ENCODE measurements at places on chromosomes 7 and 10.
A peak's percentile ranks its signal among the peaks of the same experiment; 100 is the strongest.

DNA sequence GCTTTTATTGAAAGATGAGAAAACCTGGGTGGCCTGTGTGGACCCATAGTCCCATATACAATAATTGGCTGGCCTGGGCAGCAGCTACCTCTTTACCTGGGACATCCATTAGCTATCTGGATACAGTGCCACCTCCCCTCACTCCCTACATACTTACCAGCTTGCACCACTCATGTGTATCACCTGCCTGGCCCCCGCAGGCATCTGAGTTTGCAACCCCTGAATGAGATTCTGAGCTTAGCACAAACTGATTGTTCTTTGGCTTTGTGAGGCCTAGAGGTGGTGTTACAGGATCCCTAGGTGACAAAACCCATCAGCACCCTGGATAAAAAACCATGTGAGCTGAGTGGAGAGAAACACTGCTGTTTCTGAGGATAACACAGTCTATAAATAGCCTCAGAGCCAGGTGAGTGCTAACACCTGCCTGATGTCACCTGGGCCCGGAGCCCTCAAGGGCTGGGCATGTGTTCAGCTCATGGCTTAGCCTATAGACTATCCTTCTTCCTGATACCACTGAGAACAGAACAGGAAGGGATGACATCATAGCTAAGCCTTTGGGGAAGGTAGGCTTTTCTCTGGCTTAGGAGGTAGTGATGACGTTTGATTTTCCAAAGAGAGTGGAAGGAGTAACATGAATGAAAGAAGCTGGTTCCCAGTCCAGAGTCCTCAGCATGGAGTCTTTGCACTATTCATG lies 2.6 kb upstream of the PPIF start:
- DNase-seq, result no peak

- no peak for DNase-seq
Observed at GRCh38 chr7:43041105-43041504, 71.3 kb upstream of the HECW1 start.

- no peak for DNase-seq
Observed at GRCh38 chr10:85542152-85542551, 824.4 kb downstream of the GRID1 start.

DNA sequence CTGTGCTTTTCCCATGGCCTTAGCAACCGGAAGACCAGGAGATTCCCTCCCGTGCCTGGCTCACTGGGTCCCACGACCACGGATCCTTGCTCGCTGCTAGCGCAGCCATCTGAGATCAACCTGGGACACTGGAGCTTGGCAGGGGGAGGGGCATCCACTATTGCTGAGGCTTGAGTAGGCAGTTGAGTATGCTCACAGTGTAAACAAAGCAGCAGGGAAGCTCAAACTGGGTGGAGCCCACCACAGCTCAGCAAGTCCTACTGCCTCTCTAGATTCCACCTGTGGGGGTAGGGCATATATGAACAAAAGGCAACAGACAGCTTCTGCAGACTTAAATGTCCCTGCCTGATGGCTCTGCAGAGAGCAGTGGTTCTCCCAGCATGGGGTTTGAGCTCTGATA lies 697.0 kb downstream of the SORCS1 start:
- no peak for DNase-seq

DNA sequence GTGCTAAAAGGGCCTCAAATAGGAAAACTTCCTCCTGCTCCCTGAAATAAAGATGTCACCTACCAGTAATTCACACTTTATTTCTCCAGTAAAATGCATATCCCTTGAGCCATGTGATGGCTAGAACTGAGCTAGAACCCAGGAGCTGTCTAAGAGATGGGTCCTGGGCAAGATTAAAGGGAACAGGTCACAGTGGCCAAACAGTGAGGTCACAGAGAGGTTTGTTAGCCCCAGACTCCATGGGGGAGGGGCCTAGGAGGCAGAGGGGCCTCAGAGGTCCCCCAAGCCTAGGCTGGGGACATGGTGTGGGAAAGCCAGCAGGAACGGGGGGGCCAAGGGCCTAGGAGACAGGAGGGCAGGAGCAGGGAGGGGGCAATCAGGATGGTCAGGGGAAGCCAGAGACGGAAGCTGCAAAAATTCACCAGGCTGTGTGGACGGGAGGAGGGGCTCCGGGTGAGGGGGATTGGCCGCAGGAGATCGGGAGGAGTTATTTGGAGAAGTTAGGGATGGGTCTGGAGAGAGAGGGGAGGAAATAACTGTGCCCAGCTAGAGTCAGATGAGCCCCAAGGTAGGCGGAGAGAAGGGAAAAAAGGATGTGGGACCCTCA lies 3.3 kb downstream of the FBXO24 start:
- DNase-seq, result no peak

- no peak for DNase-seq
Observed at GRCh38 chr7:29247224-29247962, 52.8 kb downstream of the CHN2 start.

GRCh38 chr7:102215256-102215655 lies 71.4 kb upstream of the SH2B2 start:
- DNase-seq, result no peak

GRCh38 chr10:76404531-76404930 lies 973.1 kb downstream of the LRMDA start:
- DNase-seq, result no peak

DNA sequence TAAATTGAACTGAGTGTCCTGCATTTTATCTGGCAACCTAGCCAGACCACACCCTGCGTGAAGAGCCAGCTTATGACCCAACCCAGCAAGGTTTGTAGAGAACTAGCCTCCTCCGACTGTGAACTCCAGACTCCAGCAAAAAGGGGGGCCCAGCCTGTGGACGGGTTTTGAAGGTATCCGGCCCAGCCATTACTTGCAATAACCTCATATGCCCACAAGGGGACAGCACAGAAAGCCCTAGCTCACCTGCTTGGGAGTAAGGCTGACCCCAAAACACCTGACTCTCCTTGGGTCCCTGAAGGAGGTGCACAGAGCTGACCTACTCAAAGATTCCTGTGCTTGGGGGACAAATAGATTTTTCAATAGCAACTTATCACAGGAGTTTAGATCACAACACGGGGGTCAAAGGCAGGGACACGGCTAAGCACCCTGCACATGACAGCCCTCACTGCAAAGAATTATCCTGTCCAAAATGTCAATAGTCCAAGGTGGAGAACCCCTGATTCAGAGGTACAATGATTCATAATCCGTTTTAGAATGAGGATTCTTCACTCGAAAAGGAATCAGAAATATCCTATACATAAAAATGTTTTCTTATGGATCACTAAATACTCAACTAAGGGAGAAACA lies 4.6 kb downstream of the TRPV6 start:
- DNase-seq, result peak; percentile 23

DNA sequence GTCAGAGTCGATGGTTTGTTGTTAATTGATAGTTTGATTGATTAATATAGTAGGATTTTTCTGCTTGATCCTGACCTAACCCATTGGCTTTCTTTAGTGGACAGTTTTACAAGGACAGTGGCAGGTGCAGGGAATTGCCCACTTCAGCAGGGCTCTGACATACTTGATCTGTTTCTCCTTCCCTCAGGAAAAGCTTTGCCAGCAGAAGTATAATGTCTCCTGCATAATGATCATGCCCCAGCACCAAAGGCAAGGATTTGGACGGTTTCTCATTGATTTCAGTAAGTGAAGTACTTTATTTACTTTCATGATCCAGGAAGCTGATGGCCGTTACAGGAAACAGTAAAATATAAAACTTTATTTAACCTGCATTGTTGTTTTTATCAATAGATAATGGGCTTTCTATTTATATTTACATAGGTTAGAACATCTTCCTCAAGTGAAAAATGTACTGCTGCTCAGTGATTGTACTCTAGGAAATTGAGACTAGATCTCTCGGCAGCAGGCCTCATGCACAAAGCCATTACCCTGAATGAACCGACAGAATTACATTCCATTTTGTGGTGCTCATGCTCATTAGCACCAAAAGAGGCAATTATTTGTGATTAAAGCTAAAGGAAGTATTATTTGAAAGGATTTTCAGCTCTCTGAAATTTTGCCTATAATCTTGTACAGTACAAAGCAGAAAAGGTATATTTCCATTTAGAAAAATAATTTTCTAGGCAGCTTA lies 122.5 kb upstream of the SAMD8 start:
- no peak for DNase-seq

GRCh38 chr10:102629661-102630614 lies 14.3 kb upstream of the TRIM8 start:
- peak; percentile 73 for DNase-seq

DNA sequence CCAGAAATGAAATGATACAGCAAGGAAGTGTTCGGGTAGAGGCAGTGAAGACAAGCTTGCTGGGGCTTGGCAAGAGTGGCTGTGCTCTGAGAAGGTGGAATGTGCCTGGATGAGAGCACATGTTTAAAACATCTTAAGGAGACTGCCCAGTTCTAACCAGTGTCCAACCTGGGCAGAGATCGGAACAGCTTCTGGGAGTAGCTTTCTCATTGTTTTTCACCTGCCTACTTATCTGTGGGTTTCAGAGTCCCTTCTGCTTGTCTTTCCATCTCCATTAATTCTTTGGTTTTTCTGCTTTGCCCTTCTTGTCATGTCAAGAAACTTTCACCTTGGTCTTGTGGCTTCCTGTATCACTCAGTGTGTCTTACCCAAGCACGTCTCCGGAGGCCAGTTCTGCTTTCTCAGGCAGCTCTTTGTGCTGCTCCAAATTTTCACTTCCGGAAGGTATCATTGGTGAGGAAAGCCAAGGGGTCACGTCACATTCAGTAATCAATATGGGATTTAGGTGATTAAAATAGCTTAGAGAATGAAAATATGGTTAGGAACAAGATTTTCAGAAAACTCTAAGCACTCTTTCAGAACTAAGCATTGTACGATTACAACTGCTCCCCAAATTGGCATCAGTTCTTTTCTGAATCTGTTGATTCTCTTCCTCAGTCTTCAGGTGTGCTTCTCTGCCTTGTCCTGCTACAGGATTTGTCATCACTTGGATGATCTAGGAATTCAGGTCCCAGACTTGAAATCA lies 5.5 kb upstream of the LAMB4 start:
- no peak for DNase-seq

All from H1 (cell line).